ENCODE measurements at places on chromosomes 12 and 14. TPM values are rescaled to one million over a fixed set of nuclear protein-coding genes. Genes with fewer than 3 reads are reported as not detected.

Gene MYF6
- total RNA-seq = not detected

Gene HELB
- 7.2 TPM for total RNA-seq

Gene RAPGEF3
- total RNA-seq = 60.3 TPM

Gene CRIP1
- total RNA-seq = 24.1 TPM

Gene GSG1
- not detected for total RNA-seq

Gene CLEC9A
- total RNA-seq = not detected

- H3K4me1 ChIP-seq = no peaks in the 10 kb centered on the region
- no peaks in the 10 kb centered on the region for H3K36me3 ChIP-seq
- no peak overlapping the region for H3K27ac ChIP-seq
These were observed 283.7 kb upstream of the RTL1 start for GRCh38 chr14:101186992-101187815.

DNA sequence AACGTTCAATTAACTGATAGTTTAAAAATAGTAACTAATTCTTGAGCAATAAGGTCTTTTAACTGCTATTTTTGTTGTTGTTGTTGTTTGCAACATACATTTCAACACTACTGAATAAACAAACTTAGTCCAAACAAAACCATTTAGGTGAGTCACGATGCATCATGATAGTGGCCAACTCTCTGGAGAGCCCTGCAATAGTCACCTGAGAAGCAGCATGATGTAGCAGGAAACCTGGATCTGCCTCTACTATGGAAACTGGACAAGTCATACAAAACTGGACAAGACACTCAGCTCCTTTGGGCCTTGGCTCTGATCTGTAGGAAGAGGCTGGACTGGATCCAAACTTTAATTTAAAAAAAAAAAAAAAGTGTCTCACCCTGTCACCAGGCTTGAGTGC, 117.3 kb downstream of the MED13L start:
- no peaks in the 10 kb centered on the region for H3K27me3 ChIP-seq
- no peak for DNase-seq
- no peak overlapping the region for H3K4me3 ChIP-seq
- no peaks in the 10 kb centered on the region for H3K36me3 ChIP-seq

GRCh38 chr12:16228067-16228466, 49.4 kb downstream of the SLC15A5 start:
- H3K27ac ChIP-seq = no peak overlapping the region
- no peaks in the 10 kb centered on the region for H3K36me3 ChIP-seq
- no peaks in the 10 kb centered on the region for H3K4me1 ChIP-seq

DNA sequence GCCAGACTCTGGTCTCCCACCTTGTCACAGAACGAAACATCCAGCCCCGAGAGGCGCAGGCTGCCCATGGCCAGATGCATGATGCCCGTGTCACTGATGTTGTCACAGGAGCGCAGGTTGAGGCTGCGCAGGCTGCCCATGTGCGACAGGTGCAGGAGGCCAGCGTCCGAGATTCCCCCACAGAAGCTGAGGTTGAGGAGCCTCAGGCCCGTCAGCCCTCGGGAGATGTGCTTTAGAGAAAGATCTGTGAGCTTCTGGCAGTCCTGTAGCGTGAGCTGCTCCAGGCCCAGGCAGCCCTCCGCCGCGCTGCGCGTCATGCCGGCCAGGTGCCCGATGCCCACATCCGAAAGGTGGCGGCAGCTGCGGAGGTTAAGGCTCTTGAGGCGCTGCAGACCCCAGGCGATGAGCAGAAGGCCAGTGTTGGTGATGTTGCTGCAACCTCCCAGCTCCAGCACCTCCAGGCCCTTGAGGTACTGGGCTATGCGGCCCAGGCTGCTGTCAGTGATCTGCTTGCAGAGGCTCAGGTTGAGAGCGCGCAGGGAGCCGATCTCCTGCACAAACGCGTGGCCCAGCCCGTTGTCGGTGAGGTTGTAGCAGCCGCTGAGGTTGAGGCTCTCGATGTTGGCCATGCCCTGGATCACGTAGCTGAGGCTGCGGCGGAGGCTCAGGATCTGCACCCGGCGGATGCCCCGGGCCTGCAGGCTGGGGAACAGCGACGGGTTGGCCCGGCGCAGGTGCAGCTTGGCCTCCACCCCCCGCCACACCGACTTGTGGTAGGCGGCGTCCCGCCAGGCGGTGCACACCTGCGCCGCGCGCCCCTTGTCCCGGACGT, 991 bp downstream of the FBXL14 start:
- H3K27me3 ChIP-seq = no peaks in the 10 kb centered on the region
- peaks cover 39% of the 10 kb centered on the region for H3K4me1 ChIP-seq
- DNase-seq = no peak
- peak overlapping the region; percentile 83 for H3K4me3 ChIP-seq
- no peaks in the 10 kb centered on the region for H3K36me3 ChIP-seq

DNA sequence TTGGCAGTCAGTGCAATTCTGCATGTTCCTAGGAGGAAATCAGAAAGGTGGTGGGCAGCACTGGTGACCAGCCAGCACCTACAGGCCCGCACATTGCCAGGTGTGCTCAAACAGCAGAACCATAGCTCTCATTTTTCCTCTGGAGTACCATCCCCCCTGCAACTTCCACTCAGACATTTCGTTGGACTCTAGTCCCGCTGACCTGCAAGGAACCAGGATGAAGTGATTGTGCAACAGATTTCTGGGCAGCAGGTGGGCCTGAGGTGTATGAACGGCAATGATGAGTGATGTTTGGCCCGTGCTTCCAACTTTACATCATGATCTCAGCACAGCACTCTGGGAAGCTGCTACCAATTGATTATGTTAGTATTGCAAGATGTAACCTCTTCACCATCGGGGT, 129.9 kb downstream of the NTF3 start:
- H3K27ac ChIP-seq = no peak overlapping the region
- H3K4me3 ChIP-seq = no peak overlapping the region
- no peaks in the 10 kb centered on the region for H3K27me3 ChIP-seq
- DNase-seq = no peak

DNA sequence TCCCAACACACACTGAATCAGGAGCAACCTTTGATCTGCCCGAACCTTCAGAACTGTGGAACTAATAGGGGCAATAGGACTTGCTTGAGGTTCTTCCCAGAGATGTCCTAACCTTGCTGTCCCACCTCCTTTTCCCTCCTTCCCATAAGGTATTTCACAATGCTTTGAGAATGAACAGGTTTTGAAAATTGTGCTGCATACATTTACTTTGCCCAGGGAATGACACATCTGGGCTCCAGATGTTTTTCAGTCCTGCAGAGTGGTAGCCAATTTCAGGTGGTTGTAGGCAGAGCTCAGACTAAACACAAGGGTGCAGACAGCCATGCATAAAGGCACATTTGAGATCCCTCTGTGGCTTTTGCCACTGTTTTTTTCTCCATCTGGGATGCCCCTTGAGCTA, 206.7 kb upstream of the PWP1 start:
- H3K4me1 ChIP-seq = no peaks in the 10 kb centered on the region
- no peaks in the 10 kb centered on the region for H3K36me3 ChIP-seq
- no peak overlapping the region for H3K4me3 ChIP-seq
- no peaks in the 10 kb centered on the region for H3K27me3 ChIP-seq
- no peak overlapping the region for H3K27ac ChIP-seq

DNA sequence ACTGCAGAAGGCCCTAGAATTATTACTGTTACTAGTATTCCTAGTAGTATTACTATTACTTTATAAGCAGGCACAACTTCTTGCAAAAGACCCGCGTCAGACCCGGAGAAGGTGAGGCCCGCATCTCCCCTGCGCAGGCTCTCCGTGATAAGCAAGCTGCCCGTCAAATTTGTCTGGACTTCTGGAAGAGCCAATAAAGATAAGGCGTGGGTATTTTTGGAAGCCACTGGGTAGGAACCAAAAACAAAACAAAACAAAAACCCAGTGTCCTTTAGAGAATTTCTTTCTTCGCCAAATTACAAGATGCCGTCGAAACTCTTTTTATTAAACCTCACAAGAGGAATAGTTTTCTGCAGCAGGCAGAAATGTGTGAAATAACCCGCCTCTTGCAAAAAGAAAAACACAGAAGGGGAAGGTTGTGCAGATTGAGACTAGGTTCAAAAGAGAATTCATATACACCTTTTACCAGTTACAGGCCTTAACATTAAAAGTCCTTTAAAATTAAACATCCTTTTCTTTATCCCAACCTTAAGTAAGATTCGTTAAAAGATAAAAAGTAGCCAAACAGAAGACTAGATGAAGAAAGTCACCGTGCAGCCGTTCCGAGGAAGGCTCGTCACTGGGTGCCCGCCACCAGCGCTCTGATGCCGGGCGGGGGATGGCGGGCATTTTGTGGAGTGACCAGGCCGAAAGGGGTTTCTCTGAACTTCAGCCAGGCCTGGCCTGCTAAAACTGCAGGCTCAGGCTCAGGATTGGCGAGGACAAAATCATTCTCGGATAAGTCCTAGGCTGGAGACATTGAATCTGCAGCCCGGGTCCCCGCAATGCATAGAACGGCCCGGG, 1.6 kb downstream of the TBX5 start:
- H3K36me3 ChIP-seq = no peaks in the 10 kb centered on the region
- peak overlapping the region; percentile 53 for H3K4me3 ChIP-seq
- DNase-seq = no peak
- peak overlapping the region; percentile 93 for H3K27ac ChIP-seq

DNA sequence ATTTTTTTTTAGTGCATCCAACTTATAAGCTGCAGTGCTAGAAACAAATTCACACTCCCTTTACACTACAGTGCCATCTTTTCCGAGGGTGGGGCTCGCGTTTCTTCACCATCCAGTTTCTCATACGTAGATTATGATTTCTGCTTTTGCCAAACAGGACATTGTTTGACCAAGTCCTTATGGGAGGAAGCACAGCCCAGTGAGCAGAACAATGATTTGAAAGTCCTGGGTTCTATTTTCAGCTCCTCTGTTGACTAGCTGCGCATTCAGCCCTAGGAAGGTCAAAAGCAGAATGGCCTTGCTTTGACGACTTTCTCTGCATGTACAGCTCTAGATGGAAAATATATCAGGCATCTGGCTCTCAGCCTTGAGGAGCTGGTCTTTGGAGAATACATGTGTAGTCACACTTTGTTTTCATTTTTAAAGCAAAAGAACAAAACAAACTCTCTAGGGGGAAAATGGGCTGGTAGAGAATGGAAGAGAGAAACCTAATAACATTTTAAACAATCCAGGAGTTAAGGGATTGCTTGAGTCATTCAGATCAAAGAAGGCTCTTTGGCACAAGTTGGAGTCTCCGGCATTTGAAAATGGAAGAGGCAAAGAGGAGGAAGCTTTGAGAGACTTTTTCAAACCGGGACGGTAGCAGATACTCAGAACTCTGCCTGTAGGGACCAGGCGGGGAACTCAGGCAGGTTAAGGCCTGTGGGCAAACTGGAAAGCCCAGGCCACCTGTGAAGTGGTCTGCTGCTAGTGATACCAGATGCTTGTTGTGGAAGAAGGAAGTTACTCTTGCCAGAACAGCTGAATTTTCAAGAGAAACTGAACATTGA, 257.3 kb upstream of the PLEKHG7 start:
- H3K4me3 ChIP-seq = no peak overlapping the region
- peaks cover 5% of the 10 kb centered on the region for H3K4me1 ChIP-seq
- no peaks in the 10 kb centered on the region for H3K36me3 ChIP-seq
- H3K27me3 ChIP-seq = no peaks in the 10 kb centered on the region
- no peak for DNase-seq

DNA sequence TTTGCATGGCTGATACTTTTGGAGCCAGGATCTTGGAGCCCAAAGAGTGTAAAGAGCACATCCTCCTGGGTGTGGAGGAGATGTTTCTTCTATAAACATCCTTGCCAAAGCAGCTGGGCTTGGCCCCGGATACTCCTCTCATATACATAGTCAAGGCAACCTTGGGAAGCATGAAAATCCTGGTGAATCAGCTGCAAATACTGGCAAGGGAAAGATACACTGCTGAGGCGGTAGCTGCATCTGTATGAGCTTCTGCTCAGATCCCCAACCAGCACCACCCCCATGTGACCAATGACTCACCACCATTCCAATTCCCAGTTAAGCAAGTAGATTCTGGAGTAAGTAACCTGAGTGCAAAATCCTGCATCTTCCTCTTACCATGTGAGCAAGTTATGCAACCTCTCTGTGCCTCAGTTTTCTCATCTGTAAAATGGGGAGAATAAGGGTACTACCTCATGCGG, 567.4 kb downstream of the MED13L start:
- no peaks in the 10 kb centered on the region for H3K27me3 ChIP-seq
- peaks cover 5% of the 10 kb centered on the region for H3K4me1 ChIP-seq
- H3K36me3 ChIP-seq = no peaks in the 10 kb centered on the region
- peak; percentile 21 for DNase-seq
- H3K27ac ChIP-seq = no peak overlapping the region
- H3K4me3 ChIP-seq = no peak overlapping the region

- no peak overlapping the region for H3K27ac ChIP-seq
- no peak overlapping the region for H3K4me3 ChIP-seq
- no peaks in the 10 kb centered on the region for H3K4me1 ChIP-seq
- no peaks in the 10 kb centered on the region for H3K27me3 ChIP-seq
- no peaks in the 10 kb centered on the region for H3K36me3 ChIP-seq
These were observed 62.3 kb downstream of the NIN start for GRCh38 chr14:50768680-50769079.

- no peaks in the 10 kb centered on the region for H3K4me1 ChIP-seq
- no peak overlapping the region for H3K27ac ChIP-seq
- H3K36me3 ChIP-seq = no peaks in the 10 kb centered on the region
- DNase-seq = no peak
These were observed 125.7 kb upstream of the DDHD1 start for GRCh38 chr14:53278602-53279506.

DNA sequence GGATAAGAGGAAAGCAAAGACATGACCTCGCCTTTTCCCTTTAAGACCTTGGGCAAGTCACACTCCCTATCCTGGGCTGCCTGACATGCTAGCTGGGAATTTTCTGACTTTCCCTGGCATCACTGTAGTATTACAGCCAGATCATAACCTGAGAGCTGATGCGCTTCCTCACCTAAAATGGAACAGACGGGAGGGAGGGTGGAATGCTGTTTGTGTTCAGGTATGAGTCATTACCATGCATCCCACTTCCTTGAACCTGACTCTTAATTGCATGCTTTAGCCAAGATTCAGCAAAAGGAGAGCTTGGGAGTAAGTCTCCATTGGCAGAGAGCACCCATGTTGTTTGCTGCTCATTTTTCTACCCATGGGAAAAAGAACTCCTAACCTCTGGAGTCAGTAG, 156.5 kb downstream of the KCNK10 start:
- no peak overlapping the region for H3K4me3 ChIP-seq
- H3K4me1 ChIP-seq = no peaks in the 10 kb centered on the region
- DNase-seq = no peak
- H3K27ac ChIP-seq = no peak overlapping the region
- no peaks in the 10 kb centered on the region for H3K27me3 ChIP-seq
